ENCODE measurements at places on chromosomes 2 and 18. TPM values are rescaled to one million over a fixed set of nuclear protein-coding genes. Genes with fewer than 3 reads are reported as not detected.

Gene TGFBRAP1
- 22.2 TPM for total RNA-seq

DNA sequence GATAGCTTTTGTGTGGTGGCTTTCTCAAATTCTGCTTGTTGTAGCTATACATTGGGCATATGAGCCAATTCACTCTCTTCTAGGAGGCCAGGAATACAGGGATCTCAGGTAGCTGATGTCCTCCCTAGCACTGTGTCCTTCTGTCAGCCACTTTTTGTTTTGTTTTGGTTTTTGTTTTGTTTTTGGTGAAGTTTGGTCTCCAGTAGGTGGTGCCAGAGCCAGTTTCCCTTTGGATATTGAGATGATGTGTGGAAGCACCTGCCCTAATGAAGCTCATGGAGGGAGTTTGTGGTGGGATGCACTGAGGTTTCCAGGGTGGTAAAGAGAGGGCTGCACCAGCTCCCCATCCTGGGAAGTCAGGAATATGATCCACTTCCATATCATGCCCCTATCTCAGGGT lies 100.5 kb upstream of the VWC2L start:
- DNase-seq, result no peak

- DNase-seq, result peak; percentile 53
These were observed 461 bp downstream of the PRADC1 start for GRCh38 chr2:73232403-73233153.

Gene REL
- total RNA-seq, result 81.1 TPM

DNA sequence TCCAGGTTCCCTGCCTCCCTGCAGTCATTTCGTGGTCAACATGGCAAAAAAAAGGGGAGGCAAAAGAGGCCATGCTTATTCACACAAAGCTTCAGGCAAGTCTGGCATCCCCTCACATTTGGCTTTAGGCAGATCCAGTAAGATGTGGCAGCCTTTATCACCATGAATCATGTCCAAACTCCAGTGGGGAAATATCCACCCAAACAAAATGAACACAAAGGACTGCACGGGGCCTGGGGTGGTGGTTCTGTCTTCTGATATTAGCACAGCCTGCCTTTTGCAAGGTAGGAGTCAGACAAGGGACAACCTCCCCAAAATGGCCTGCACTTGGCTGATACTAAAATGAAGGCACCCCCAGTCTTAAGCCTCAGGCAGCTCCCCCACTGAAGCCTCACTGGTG lies 129.9 kb downstream of the ZBTB7C start:
- DNase-seq, result no peak

Gene ATG9A
- total RNA-seq, result 23.4 TPM

GRCh38 chr2:128778843-128779242 lies 460.2 kb upstream of the HS6ST1 start:
- no peak for DNase-seq

Gene SLC19A3
- not detected for total RNA-seq
